Large intestine (tissue), 12 donors: ENCODE measurements at places on chromosomes 4 and X. TPM values are rescaled to one million over a fixed set of nuclear protein-coding genes. Genes with fewer than 3 reads are reported as not detected.

NKRF gene
- polyA plus RNA-seq = 8.5 TPM

- DNase-seq = no peak
Measured at GRCh38 chrX:34874763-34875162, 67.8 kb upstream of the FAM47B start.

TCEAL3 gene
- 14.2 TPM for polyA plus RNA-seq

DNA sequence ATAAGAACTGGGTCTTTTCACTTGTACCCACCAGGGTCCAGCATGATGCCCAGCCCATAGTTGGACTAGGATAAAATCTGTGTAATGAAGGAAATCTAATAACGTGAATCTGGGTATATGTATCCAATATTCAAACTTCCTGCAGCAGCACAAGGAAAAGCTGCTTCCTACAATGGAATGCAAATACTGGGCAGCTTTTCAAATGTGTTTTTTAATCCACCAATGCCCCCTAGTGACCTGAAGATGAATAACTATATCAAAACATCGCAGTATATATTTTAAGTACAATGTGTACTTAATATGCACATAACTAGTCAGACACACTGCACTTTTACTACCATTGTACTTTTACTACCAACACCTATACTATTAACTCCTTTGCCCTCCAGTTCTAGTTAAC is 5.3 kb downstream of the APOO start:
- peak; percentile 56 for DNase-seq

DNA sequence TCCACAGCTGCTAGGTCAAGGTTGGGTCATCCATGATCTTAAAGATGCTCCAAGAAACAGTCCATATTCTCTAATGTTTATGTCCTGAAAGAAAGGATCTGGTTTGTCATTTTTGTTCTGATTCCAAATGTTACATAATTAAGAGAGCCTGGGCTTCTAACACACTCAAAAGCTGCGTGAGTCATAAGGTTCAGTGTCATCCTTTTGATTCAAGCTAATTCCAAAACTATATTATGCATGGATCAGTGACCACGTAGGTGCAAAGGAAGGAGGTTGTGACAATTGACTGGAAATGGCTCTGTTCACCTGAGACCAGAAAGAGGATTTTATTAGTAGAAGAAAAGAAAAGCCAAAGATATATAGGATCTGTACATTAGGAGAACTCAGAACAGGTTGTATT is 268.7 kb upstream of the GK2 start:
- DNase-seq = no peak
